ENCODE measurements at places on chromosomes 1 and 21.
A peak's percentile ranks its signal among the peaks of the same experiment; 100 is the strongest.

GRCh38 chr1:178146436-178146835 is 52.5 kb downstream of the RASAL2 start:
- DNase-seq, result no peak

DNA sequence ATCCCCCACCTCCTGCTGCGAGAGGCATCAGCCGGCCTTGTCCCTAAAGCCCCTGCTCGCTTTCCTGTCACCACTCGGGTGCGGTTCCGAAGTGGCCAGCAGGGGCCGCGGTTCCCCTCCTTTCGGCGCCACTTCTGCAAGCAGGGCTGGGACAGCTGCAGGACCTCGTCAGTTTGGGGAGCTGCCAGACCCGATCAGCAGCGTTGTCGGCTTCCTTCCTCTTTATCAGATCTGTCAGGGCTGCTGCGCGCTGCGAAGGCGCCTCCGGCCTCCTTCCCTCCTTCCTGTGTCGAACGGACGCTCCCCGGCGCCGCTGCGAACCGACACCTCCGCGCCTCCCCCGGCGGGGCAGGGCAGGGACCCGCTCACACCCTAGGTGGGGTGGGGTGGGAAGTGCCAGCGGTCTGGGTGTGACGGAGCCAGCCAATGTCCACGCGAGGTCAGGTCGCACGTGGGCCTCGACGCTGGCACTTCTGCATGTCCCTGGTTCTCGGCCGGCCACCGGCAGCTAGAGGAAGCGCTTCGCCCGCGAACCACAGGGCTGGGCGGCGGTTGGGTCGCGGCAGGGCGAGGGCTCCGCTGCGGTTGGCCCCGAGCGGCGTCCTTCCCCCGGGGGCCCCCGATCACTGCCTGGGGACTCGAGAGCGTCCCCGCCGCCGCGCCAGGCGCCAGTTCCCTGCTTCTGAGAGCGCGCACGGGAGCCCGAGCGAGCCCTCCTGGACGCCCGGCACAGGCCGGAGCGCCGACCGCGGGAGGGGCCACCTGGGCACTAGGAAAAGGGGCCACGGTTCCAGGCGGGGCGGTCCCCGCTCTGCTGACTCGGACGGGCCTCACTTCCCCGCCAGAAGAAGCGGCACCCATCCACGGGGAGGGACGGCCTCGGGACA is 81.8 kb downstream of the RUNX3 start:
- DNase-seq, result peak; percentile 80

- no peak for DNase-seq
Observed at GRCh38 chr1:204438628-204439027, 27.0 kb upstream of the PPP1R15B start.

DNA sequence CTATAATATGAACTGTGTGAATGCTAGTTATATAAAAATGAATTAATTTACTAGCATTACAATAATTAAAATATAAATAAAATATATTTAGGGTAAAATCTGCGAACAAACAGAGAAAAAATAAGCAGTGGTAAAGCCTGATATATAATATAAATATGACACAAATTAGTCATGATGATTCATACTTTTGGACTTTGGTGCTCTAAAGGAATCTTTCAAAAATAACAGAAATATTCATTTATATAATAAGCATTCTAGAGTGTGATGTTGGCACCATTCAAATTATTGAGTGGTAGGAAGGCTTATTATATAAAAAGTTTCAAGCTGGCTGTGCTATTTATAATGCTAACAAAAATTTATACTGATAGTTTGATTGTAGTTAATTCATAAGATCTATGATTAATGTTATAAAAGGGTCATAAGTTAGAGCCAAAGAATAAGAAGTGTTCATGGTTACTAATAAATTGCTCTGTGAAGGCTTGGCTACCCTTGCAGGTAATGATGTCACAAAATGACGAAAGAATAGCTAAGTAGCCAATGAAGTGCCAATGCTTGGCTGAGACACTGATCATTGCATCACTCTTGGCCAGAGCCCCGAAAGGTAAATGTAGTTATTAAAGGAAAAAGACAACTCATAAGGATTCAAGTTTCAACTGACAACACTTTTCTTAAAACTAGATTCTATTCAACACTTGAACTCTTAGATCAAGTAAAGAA is 108.7 kb downstream of the USH2A start:
- DNase-seq, result no peak

- no peak for DNase-seq
Observed at GRCh38 chr1:52915211-52915854, 6.2 kb downstream of the ECHDC2 start.

DNA sequence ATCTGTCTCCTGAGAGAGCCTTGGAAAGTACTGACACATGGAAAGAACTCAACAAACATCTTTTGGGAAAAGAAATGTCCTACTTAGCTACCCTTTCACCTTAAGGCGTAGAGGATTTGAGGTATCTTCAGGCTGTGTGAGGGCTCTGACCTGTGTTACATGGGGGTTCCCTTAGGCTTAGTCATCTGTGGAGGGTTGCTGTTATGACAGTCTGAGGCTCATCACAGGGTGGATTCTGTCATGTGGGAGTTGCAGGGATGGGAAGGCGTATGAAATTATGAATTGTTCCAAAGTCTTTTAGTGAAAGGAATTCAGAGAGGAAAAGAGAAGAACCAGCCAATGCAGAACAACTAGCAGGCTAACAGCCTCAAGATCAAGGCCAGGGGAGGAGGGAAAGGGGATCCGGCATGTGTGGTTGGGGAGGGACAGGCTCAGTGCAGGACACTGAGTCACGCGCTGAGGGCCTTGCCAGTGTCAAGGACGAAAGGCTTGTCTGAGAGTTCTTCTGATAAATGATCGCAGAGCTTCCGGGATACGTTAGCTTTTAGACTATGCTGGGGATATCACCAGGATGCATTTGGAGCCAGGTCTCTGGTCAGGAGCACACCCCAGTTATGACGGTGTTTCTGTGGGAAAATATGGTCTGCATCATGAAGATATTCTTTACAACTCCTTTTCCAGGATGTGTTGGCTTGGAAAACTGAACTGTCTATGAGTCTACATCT is 24.6 kb upstream of the PLA2G2C start:
- DNase-seq, result no peak

- DNase-seq, result no peak
Observed at GRCh38 chr1:201528631-201529252, 10.2 kb upstream of the NAV1 start.

DNA sequence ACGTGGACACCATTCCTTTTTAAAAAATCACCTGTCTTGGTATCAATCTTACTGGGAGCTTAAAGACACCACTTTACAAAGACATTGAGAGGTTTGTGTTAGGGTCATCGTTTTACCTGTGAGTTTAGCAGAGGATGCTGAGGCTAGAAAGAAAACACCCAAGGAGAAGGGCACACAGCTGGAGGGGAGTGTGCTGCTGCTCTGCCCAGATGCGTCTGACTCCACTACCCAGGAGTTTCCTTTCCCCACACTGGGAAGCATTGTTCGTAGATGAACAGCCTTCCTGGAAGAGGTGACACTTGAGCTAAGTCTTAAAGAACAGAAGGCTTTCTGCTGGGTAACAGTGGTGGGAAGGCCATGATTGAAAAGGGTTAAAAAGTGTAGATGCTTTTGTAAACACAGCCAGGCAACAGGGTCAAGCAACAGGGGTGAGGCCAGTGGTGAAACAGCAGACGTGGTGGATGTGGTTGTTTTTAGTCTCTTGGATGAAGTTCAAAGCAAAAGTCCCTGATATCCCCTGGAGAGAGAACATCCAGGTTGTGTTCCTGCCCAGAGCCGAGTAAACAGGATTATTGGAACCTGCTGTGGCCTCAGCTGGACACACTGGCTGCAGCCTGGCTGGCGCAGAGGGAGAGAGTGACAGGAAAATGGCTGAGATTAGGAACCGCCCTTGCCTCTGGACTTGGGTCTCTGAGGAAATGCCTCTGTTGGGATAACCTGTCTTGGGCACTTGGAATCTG is 198.6 kb upstream of the JUN start:
- no peak for DNase-seq

GRCh38 chr1:63975481-63975880 is 201.7 kb downstream of the ROR1 start:
- DNase-seq, result no peak

DNA sequence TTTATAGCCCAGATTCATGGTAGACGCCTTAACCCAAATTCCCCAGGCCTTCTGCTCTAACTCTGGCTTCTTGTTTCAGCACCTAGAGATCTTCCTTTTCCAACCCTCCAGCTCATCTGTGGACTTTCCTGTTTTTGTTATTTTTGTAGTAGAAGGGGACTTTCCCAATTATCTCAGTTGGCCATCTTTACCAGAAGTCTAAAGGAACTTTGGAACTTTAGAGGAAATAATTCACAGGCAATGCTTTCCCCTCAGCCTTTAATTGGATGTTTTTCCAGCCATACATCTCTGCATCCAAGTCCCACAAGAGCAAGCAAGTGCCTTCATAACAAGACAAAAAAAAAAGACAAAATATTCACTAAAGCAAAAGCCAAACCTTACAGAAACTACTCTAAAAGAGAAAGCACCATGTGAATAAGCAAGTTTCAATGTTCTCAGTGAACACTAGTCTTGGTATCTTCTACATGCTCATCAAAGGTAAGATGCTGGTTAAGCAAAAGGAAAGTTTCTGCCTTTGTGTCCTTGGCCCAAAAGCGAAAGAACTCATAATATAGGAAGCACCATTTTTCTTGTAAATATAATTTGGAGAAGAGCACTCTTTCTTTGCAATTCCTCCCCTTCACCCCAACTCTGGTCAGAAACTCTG is 377.3 kb downstream of the SETD4 start:
- no peak for DNase-seq

- no peak for DNase-seq
Observed at GRCh38 chr1:119859647-119860046, 36.7 kb downstream of the ADAM30 start.

GRCh38 chr1:211932231-211932932 is 101.8 kb upstream of the LPGAT1 start:
- no peak for DNase-seq

DNA sequence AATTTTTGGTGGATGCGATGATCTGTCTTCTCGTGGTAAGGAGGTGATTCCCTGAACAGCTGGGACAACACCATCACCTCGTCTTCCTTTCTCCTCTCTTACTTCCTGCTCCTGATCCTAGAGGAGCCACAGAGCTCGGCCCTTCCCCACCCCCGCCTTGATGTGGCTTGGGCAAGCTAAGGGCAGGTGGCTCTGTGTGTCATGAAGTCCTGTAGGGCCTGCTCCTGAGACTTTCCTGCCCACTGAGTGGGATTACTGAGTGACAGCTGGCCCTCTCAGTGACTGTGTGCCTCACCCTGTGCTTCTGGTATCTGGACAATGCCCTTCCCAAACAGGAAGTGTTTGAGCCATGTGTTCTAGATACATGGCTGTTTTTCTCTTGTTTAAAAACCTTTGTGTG is 153.0 kb downstream of the KCNJ6 start:
- DNase-seq, result no peak

- no peak for DNase-seq
Observed at GRCh38 chr1:216047811-216048572, 375.3 kb downstream of the USH2A start.

DNA sequence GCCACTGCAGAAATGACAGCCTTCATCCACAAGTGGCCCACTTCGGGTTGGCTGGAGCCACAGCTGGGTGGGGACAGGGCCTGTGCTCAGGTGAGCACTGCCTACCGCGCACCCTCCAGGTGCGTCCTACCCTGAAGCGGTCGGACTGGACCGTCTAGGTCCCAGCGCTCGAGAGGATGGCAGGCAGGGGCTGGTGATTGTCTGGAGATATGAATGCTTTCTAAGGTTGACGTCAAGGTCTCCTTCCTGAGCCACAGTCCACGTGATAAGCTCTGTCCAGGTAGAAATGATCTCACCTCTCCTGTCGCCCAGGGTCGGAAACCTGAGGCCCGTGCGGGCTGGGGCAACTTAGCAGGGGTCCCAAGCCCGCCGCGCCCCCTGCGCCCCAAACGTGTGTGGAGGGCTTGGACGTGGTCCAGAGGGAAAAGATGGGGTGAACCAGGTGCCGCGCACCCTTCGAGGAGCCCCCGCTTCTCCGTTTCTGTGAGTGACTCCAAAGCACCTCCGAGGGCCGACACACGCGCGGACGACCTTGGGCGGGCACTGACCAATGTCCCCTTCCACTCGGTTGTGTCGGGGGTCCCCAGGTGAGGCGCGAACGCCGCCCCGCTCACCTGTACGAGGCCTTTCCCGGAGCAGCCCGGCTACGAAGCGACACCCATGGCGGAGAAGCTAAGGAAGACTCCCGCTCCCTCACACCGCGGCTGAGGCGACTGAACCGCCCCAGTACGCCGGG is 853 bp upstream of the DOP1B start:
- DNase-seq, result no peak

- no peak for DNase-seq
Observed at GRCh38 chr1:247494767-247495166, 36.9 kb upstream of the OR2B11 start.

DNA sequence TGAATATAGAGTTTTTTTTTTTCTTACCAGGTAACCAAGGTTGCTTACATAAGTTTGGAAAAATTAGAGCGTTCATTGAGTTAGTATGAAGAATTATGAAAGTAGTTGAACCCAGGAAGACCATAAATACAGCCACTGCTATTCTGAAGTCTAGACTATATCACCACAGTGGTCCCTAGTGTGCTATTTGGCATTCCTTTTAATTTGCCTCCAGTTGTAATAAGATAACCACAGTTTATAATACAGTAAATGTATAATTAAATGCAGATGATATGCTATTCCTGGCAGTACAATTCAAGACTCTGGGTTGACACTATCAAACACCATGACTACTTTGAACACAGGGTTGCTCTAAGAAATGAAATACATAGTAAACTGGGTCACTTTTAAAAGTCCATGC is 270.5 kb downstream of the BRINP2 start:
- DNase-seq, result no peak

GRCh38 chr1:178137238-178137637 is 43.3 kb downstream of the RASAL2 start:
- no peak for DNase-seq

DNA sequence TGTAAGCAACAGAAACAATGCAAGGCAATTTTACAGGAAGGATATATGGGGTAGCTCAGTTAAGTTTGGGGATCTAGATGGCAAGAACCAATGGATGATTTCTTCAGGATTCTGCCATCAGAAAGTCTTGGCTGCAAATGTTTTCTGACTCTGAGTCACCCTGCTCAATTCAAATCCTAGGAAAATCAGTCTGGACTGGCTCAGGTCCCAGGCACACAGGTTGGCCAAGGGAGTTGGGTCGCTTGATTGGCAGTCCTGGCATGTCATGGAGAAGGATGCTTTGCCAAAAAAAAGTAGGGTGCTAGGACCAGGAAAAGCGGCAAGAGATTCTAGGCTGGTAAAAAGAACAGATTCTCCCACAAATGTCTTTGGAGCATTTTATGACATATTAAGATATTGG is 28.9 kb upstream of the S1PR1 start:
- DNase-seq, result no peak

DNA sequence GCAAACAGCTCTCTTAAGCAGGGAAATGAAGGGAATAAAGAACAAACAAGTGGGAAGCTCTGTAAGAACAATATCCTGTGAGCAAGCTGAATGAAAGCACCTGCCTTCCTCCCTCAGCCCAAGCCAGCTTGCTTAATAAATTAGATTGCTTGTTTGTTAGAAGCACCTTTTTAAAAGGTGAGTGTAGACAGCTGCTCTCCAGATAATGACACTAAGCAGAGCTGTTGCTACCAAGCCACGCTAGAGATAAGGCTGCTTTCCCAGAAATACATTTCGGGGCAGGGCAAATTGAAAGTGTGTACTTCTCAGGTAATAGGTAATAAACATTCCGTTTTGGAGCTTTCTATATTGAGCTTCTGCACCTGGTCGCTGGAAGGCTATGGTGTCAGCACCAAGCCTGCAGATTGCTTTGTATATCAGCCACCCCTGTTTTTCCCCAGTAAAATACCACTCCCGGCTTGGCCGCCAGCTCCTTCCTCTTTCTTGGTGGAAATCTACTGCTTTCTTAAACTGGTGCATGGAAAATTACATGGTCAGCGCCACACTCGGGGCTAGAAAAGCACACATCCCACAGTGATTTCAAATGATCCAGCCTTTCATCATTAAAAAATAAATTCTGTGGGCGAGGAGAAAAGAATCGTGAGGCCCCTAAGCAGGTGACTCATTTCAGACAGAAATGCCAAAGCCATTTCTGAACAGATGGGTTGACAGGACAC is 151.3 kb downstream of the ETS2 start:
- no peak for DNase-seq
